ENCODE measurements at places on chromosomes 3 and 15. TPM values are rescaled to one million over a fixed set of nuclear protein-coding genes. Genes with fewer than 3 reads are reported as not detected.
A peak's percentile ranks its signal among the peaks of the same experiment; 100 is the strongest.

DNA sequence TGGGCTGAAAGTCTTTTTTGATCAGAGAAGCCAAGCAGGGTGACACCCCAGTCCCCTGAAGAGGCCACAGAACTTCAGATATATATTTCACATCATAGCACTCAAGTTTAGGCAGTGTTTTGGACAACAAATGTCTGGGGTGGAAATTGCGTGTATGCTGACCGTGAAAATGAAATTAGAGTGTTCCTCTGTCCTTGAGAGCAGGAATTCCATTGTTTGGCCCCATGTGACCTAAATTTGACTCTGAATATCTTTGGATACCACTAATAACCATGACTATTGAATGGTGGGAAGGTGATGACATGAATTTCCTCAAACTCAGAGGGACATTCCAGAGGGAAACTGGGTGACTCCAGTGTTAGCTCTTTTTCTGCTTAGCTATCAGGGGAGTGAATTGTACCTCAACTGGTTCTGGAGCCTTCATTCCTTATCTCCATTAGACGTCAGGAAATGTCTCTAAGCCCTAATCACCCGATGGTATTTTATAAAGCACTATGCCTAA lies 263.5 kb upstream of the RASGRP1 start:
- no peak for DNase-seq

DNA sequence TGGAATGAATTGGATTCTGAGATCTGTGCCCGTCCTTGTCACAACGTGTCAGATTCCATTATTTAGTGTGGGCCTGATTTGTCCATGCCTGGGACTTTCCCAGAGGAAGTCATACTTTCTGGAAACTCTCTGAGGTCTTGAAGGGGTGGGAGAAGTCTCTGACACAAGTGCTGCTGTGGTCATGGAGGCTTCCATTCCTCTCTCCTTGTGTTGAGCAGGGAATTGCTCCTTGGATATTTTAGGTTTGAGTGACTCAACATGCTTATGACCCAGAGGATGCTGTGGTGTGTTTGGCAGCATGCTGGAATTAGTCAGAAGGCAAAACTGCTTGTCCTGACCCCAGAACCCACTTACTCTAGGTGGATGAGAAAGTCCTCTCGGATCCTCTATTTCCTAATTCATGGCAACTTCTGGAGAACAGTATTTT lies 132.1 kb downstream of the LPP start:
- DNase-seq: no peak

BCL2A1 gene
- 124 TPM for total RNA-seq

DNA sequence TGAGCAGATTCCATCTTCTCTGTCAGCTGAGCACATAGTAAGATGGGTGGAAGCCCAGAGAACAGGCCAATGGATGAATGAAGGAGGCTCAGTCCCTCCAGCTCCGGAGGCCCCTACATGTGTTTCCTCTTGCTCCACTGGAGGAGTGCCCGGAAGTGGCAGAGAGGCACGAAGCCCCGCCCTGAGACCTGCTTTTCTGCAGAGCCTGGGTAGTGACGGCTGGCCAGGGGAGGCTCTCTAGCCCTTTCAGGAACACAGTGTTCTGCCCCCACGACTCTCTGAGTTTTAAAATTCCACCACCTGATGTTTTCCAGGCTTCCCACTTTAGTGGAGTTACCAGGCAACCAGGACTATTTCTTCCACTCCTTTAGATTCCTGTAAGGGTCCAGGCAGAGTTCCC lies 149.4 kb upstream of the SLC6A11 start:
- no peak for DNase-seq

- DNase-seq: no peak
Observed at GRCh38 chr3:62241279-62241678, 132.1 kb downstream of the FEZF2 start.

MYO5C gene
- total RNA-seq: 74.7 TPM

- DNase-seq: no peak
Observed at GRCh38 chr3:37924453-37924852, 62.8 kb downstream of the CTDSPL start.

PPP1R14D gene
- total RNA-seq: 0.53 TPM

GRCh38 chr3:182027366-182027765 lies 315.6 kb downstream of the SOX2 start:
- no peak for DNase-seq

MOBP gene
- total RNA-seq: 0.18 TPM

DNA sequence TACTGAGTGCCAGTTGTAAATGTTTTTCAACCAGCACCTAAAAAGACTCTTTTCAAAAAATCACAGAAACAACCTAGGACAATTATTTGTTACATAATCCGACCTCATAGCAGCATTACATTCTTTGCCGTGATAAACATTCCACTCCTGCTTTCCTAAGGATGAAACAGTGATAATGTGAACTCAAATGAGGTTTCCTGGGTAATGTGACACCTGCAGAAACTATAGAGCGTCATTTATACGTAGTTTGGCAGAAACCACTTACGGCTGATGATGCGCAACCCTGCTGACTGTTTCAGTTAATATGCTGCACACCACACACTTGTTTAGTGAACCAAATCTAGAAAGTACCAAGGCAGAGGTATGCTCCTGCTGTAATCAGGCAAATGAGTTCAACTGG lies 55.8 kb downstream of the SEMA6D start:
- no peak for DNase-seq

DNA sequence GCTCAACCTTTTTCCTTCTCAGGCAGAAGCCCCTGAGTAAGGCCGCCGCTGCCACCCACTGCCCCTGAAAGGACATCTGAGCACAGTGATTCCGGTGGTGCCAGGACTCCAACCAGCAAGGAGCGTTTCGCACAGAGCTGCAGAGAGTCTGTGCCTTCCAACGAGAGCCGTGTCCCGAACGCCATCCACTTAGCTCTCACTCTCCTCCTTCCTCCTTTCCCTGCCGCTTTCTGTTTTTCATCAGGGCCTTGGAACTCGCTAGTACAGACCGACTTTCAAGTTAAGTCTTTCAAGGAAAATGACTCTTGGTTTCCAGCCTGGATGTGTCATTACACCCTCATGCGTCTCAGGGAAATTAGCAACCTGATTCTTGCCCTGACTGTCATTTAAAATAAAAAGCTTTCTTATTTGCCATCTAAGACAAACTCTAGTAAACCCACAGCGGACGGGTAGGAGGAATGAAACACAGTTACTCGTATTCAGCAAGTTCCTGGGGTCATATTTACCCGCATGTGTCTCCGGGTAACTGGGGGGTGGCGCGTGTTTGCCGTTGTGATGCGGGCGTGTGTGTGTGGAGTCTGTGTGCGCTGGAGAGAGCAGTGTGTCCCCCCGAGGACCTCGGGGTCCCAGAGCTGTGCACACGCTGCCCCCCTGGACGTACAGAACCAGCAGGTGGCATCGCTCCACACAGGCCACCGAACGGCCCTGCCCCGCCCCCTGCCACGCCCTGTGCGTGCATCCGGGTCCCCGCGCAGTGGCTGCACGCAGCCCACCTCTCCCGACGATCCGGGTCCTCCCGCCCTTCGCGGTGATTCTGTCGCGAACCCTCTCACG lies 30.4 kb upstream of the ALDH1A3 start:
- peak; percentile 62 for DNase-seq

GPR15 gene
- total RNA-seq: 1.4 TPM

All from lower lobe of right lung (tissue), 2 donors.